ENCODE measurements at places on chromosomes 7 and 10.

GRCh38 chr7:110676785-110677184 is 414.1 kb upstream of the LRRN3 start:
- DNase-seq, result no peak

- DNase-seq, result no peak
These were observed 108.1 kb downstream of the PRKAG2 start for GRCh38 chr7:151768805-151769187.

GRCh38 chr7:91876391-91877133 is 3.9 kb downstream of the MTERF1 start:
- DNase-seq, result no peak

- DNase-seq, result no peak
These were observed 429.9 kb downstream of the SORCS3 start for GRCh38 chr10:105070952-105071351.

DNA sequence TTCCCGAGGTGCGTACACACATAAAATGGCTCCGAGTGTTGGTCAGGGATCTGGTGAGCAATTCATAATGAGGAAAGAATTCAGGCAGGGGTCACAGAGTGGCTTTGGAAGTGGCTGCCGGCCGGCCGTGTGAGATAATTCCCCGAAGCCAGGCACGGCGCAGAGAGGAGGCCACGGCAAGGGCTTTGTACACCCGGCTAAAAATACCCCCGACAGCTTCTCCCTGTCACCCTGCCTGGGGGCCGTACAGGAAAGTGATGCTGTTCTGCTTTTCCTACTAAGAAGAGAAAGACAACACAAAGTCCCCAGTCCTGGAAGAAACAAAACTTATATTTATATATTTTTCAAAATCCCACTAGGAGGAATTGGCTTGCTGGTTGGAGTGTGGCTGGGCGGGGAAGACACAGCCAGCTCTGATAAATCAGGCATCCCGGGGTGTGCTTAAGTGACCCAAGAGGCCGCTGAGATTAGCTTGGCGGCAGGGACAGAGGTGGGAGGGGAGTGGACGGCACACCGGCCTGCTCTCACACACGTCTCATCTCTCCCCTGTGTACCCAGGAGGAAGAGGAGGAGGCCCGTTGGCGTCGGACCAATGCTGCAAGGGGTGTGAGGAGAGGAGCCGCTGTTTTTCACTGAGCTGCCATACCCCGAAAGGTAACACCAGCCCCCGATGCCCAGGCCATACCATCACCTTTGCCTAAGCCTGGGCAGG is 70.5 kb downstream of the ZMIZ1 start:
- no peak for DNase-seq

- DNase-seq, result no peak
These were observed 8.1 kb downstream of the SRGN start for GRCh38 chr10:69096045-69096444.

DNA sequence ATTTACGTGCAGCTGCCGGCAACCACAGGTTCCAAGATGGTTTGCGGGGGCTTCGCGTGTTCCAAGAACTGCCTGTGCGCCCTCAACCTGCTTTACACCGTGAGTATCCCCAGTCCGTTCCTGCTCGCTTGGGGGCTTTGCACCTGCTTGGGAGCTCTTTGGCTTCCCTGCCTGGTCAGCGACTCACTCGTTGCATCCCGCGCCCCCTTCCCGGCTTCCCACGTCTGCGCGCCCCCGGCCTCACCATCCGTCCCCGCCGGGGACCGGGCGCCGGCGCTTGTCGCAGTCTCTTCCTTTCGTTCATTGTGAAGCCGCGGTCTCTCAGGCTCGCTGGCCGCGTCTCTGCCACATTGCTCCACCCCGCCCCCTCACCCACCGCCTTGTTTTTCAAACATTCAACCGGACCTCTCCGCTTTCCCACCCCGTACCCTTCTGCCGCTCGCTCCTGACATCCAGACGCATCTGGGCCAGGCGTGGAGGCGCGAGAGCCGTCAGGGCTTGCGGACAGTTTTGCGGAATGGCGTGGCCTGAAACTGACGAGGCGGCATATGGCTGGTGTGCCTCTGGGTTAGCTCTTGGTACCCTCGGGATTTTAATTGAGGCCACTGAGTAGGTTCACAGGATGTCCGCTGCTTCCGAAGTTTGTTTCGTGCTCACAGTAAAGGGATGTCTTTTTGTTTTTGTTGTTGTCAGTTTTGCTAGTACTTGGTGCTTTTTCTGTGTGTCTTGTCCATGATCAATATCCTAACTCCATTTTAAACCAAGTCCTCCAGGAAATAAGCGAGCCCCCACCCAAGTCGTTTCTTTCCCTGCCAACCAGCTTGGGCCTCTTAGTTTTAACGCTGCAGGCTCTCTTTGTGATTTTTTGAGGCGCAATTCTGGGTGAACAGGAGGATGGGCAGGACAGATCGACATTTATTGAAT is 639 bp downstream of the TSPAN13 start:
- peak; percentile 81 for DNase-seq

DNA sequence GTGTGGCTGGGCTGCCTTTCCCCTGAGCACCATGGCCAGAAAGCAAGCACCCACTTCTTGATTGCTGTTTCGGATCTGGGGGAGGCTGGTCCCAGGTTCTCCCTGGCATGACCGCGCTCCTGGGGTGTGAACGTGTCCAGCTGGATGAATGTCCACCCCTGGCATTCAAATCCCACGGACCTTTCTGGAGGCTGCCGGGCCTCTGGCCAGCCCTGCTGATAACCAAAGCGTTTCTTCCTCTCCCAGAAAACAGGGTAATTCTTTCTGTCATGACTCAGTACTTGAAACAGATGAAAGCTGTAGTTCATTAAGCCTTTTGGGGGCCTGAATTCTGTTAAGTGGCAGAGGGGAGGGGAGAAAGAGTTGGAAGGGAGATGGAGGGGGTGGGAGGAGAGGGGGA is 73.1 kb upstream of the SAMD8 start:
- DNase-seq, result no peak

DNA sequence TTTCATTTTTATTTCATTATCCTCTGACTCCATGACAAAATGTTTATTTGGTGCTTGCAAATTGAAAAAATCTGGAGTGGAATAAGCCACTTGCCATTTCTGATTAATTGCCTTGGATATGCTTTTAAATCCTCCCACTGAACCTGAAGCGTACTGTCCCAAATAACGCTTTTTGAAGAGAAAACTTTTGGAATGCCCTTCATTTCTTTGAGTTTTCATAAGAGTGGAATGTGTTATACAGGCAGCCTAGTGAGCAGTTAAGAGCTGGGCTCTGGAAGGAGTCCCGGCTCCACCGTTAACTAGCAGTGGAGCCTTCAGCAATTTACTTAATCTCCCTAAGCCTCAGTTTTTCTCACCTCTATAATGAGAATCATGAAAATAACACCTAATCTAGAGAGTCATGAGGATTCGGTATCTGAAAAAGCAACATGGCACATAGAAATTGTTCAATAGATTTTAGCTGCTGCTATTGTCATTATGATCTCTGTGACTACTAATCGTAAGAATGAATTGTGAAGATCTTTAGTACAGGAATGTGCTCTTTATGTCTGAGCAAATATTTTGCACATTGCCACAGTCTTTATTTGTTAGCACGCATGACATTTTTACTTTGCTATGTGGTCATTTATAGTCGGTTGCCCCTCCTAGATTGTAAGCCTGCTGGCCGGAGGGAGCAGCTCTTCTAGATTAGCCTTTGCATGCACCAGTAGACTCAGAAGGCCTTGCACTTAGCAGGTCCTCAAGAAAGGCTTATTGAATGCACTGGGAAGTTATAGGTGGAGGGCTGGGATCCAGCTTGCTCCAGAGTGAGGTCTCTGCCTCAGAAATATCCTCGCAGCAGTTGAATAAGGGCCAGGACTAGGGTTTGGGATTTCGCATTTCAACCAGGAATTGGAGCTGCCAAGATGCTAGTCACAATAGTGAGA is 59.4 kb downstream of the PLCE1 start:
- peak; percentile 76 for DNase-seq

DNA sequence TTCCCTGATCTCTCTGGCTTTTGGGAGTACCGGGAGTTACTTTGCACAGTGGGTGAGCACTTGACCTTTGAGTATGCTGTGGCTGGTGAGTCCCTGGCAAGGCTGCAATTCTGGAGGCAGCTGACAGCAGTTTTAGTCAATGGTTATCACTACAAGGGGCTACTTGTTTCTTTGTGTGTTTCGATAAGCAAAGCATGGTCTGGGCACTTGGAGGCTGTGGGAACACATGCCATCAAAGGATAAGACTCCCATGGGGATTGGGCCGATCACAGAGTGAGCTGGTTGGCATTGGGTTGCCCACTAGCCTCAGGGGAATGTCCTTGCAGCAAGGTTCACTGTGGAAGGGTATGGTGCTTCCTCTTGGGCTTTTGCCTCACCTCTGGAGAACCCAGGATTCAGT is 208.2 kb downstream of the SNX13 start:
- no peak for DNase-seq

- no peak for DNase-seq
These were observed 26.1 kb downstream of the INPP5A start for GRCh38 chr10:132563485-132564248.

- DNase-seq, result no peak
These were observed 10.5 kb downstream of the R3HCC1L start for GRCh38 chr10:98144985-98145384.

GRCh38 chr10:46033602-46034011 is 3.2 kb upstream of the NCOA4 start:
- DNase-seq, result no peak

- DNase-seq, result no peak
These were observed 44.9 kb downstream of the ZNF783 start for GRCh38 chr7:149306854-149307253.

DNA sequence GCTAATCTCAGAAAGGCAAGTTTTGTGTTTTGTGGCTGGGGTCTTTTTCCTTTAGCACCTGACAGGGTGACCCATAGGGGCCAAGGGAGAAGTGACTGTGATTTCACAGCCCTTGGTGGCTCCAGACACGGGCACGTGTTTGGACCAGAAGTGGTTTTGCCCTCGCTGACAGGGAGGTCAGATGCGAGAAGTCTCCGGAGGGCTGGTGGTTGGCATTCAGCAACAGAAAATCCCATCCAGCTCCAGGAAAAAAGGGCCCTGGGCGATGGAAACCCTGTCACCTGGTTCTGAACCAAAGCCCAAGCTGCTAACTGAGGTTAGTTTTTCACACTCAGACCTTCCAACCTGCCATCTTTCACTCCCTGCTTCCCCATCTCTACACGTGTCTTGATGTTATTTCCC is 272.9 kb downstream of the TRIL start:
- DNase-seq, result no peak

DNA sequence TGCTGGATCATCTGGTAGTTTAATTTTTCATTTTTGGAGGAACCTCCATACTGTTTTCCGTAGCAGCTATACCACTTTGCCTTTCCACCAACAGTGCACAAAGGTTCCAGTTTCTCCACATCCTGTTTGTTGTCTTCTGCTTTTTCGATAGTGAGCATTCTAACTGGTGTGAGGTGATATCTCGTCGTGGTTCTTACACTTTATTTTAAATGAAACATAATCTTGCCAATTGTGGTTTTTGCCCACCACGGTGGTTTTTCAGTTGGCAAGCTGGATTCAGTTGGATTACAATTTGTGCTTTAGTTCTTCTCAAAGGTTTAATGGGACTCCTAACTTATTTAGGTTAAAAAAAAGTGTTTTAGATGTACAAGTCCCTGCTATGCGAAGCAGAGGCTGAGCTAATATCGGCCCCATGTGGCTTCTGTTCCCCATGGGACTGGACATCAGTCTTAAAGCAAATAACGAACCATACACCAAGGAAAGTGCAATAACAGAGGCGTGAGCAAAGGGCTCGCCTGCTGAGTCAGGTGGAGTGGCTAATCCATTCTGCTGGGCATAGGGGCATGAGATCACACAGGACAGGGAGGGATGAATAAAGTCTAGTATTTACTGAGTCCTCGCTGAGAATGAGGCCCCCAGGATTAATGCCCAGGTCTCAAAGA is 153.6 kb downstream of the AOAH start:
- no peak for DNase-seq

GRCh38 chr10:112490545-112490944 is 43.5 kb downstream of the VTI1A start:
- peak; percentile 41 for DNase-seq

DNA sequence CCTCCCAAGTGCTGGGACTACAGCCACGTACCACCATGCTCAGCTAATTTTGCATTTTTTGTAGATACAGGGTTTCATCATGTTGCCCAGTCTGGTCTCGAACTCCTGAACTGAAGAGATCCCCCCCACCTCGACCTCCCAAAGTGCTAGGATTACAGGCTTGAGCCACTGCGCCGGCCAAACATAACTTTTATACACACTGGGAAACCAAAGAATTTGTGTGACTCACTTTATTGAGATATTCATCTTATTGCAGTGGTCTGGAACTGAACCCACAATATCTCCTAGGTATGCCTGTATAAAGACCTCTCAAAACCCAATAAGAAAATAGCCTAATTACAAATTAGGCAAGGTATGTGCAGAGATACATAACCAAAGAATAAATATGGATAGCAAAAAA is 182.6 kb upstream of the FEZF1 start:
- DNase-seq, result no peak

All from HAP-1 (cell line).